ENCODE measurements at places on chromosomes 12 and 14. TPM values are rescaled to one million over a fixed set of nuclear protein-coding genes. Genes with fewer than 3 reads are reported as not detected.

Gene OASL
- 7.7 TPM for total RNA-seq

Gene RIMKLB
- 9.4 TPM for total RNA-seq

Gene SLC10A1
- not detected for total RNA-seq

Gene GPRC5D
- total RNA-seq, result 0.83 TPM

Gene CACNA2D4
- total RNA-seq, result 11.3 TPM
